CD4-positive, CD25-positive, alpha-beta regulatory T cell (primary cell): ENCODE measurements at places on chromosomes 6 and 20. TPM values are rescaled to one million over a fixed set of nuclear protein-coding genes. Genes with fewer than 3 reads are reported as not detected.

Gene TMEM242
- total RNA-seq: 10.1 TPM

Gene BACH2
- total RNA-seq: 51.3 TPM

Gene MYMX
- not detected for total RNA-seq

Gene TBC1D7
- 16.2 TPM for total RNA-seq
